ENCODE measurements at places on chromosomes 12 and 14.

GRCh38 chr14:88232771-88233170 lies 90.3 kb downstream of the KCNK10 start:
- DNase-seq, result no peak

- DNase-seq, result peak; percentile 23
Measured at GRCh38 chr14:51369814-51370213, 129.8 kb downstream of the TMX1 start.

GRCh38 chr12:42299392-42300308 lies 26.2 kb downstream of the ZCRB1 start:
- peak; percentile 80 for DNase-seq

DNA sequence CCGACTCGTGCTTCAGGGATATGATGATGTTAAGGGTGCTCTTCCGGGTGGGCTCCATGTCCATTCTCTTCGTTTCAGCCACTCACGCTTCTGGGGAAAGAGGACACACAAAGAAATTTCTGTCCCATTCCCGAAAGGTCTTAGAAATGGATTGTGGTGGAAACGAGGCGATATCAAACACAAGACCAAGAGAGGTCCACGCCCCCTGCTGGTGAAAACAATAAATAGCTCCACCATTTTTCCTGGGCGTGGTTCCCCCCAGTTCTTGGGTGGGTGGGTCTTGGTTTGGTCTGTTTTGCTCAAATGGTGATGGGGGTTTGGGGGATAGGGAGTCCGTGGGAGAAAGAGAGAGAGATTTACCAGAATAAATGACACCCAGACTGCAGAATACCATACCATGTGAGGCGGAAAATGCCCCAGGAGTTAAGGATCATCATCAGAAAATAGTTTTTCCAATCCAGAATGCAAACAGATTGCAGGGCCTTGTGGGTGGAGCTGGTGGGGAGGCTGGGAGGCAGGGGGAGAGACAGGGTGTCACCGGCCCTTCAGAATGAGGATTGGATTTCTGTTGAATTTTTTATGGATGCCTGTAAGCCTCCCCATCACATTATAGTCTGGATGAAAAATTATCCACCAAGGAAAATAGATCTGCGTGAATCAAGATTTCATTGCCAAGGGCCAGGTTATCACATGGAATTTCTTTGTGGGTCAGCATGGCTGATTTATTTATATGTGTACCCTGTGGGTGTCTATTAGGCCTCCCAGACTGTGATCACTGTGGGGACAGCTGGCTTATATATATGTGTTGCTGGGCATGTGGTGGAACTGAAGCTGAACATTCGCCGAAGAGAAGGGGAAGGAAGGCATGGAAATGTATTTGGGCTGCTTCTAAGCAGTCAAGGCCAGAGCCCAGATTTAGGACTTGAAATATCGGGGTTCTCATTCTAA lies 55.8 kb downstream of the SRRM4 start:
- peak; percentile 22 for DNase-seq

DNA sequence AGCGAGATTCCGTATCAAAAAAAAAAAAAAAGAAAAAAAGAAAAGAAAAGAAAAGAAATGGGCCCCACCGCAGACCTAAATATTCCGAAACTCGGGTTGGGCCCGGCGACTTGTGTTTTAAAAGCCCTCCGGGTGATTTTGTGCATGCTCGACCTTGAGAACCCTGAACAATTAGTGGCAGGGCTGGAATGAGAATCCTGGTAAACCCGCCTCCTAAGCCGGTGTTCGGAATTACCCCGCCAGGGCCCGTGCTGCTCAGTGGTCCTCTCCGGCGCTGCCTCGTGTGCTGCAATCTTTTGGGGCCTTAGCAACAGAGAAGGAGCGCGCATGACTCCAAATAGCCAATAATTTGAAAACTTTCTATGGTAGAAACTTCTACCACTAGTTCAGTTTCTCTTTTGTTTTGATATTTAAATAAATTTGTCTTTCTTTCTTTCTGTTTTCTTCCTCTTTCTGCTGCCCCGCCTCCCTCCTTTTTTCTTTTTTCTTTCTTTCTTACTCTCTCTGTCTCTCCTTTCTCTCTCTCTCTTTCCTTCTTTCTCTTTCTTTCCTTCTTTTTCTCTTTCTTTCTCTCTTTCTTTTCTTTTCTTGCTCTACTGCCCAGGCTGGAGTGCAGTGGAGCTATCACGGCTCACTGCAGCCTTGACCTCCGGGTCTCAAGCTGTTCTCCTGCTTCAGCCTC lies 1.5 kb upstream of the GALNT6 start:
- peak; percentile 52 for DNase-seq

- peak; percentile 13 for DNase-seq
Measured at GRCh38 chr12:4240161-4240783, 33.3 kb upstream of the CCND2 start.

DNA sequence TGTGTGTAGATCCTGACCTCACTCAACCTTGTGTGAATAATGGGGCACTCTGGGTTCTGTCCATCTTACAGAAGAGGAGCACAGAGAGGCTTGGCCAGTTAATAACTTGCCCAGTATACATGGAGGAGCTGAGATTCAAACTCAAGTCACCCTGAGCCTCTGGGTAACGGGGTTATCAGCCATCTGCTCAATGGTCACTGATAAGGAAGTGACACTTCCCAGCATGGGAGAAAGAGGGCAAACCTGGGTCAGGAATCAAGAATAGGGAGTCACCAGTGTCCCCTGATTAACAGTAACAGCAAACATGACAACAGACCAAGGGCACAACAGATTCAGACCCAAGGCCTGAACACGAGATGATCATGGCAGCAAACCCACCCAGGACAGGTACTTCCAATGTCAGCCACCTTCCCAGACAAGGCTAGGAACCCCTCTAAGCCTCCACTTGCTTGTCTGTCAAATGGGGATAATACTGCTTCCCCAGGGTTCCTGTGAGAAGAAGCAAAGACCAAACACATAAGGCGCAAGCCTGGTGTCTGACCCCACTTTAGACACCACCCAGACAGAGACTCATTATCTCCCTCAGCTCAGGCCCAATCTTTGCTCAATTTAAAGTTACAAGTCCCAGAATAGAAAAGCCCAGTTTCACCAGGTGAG lies 3.6 kb downstream of the CCDC85C start:
- no peak for DNase-seq

- no peak for DNase-seq
Measured at GRCh38 chr12:70559390-70559789, 77.8 kb downstream of the PTPRB start.

DNA sequence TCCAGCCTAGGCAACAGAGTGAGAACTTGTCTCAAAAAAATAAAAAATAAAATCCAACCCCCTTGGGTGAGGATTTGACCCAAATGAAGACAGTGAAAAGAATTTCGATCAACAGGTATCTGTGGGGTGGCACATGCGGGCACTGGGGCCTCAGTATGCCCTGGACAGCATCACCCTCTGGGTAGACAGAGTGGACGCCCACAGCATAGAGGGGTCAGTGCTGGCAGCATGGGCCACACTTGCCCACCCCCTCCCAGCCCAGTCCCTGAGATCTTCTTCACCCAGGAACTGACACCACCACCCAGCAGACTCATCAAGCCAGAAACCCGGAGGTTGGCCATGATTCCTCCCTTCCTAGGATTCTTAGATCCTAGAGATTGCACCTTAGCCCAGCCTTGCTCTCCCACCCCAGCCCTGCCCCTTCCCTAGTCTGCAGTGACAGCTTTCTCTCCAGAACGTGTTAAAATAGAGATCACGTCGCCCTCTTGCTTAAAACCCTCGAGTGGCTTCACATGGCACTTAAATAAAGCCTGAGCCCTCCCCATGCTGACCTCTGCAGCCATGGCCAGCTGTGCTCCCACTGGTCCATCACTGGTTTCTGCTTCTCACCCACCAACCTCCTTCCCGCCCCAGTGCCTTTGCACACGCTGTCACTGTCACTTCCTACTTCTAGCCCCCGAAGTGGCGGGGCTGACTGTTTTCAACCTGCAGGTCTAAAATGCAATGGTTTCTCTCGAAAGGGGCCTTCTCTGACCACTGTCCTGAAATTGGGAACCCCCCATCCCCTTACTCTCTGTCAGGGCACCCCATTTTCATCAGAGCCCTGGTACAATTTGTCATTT lies 26.2 kb upstream of the DYNC1H1 start:
- no peak for DNase-seq

GRCh38 chr14:34671716-34672115 lies 41.8 kb upstream of the SNX6 start:
- no peak for DNase-seq

DNA sequence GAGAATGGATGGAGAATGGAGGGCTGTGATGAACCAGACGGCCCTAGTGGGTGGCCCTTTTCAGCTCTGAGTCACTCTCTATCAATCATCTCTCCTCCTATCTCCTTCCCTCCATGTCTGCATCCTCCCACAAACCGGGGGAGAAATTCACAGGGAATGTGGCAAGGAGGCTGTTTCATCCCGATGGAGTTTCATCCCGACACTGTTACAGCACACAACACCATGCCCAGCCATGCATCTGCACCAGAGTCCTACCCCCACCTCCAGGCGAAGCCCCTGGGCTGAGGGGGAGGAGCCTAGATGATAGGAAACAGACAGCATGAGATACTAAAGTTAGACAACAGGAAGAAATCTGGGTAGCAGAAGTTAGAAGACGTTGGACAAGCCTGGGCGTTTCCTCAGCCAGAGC lies 20.8 kb downstream of the SLC8B1 start:
- no peak for DNase-seq

GRCh38 chr12:23954332-23954731 lies 4.9 kb upstream of the SOX5 start:
- DNase-seq, result no peak

DNA sequence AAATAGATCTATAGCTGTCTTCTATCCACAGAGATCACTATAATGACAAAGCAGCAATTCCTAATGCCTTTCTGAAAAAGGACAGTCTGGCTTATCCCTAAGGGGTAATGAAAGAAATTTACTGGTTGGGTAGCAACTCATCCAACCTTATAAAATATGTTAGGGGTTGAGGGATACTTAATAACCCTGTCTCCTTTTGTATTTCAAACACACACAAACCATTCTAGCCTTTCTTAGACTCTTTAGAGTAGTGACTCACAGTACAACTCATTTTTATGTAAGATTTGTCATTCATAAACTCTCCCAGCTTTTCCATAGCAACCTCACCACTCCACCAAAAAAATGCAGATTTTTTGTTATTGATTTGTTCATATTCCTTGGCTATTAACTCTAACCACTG lies 167.9 kb downstream of the FSCB start:
- no peak for DNase-seq

- DNase-seq, result peak; percentile 93
Measured at GRCh38 chr14:50532502-50533240, at the start of gene MAP4K5. MAP4K5 (minus strand) TSS chr14:50532569; CDS start chr14:50532049, 520 bp downstream.

DNA sequence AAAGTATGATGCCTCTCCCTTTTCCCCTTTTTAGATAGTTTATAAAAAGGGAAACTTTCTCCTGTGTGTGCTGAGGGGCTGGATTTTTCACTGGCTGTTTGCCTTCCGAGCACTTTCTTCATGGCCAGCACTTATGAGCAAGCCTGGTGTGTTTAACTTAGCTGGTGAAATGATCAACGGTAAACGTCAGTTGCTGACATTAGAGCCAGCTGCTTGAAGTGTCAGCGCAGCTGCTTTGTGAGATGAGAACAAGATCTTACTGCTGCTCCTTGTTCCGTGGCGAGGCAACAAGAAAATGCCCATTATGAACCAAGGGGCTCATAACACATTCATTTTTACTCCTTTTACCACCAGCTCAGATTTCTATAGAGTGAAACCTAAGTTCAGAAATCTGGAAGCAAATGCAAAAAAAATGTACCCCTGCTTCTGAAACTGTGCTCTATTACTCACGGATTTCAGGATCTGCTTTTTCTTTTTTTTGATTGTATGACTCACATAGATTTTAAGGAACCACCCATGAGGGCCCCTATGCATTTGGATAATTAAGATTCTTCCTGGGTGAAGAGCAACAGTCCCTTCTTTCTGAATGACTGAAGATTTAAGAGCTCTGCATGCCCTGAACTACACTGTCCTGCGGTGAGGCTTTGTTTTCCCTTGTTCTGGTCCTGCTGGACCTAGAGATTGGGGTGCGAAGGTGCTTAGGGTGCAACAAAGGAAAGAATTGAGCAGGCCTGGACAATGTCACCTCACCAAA lies 74.3 kb upstream of the CPM start:
- DNase-seq, result peak; percentile 18

- peak; percentile 52 for DNase-seq
Measured at GRCh38 chr12:93572712-93573551, 457 bp downstream of the SOCS2 start.

DNA sequence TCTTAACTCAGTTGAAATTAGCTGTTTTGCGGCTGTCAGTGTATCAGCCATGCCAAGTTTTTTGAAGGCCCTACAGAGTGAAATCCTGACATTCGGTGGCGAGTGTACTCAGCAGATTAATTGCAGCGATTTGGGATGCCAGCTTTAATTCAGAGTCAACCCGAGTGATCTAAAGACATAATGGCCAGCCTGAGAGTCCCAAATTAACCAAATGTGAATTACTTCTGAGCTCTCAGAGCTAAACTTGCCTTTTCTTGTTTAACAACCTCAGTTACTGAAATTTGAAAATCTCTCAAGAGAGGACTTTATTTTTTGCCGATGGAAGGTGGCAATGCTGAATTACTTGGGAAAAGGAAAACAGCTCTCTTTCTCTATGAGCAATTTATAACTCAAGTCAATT lies 148.5 kb downstream of the GLT1D1 start:
- no peak for DNase-seq

- no peak for DNase-seq
Measured at GRCh38 chr12:27488479-27488878, 35.5 kb upstream of the PPFIBP1 start.

GRCh38 chr14:35234012-35234805 lies 58.0 kb upstream of the PSMA6 start:
- DNase-seq, result no peak

DNA sequence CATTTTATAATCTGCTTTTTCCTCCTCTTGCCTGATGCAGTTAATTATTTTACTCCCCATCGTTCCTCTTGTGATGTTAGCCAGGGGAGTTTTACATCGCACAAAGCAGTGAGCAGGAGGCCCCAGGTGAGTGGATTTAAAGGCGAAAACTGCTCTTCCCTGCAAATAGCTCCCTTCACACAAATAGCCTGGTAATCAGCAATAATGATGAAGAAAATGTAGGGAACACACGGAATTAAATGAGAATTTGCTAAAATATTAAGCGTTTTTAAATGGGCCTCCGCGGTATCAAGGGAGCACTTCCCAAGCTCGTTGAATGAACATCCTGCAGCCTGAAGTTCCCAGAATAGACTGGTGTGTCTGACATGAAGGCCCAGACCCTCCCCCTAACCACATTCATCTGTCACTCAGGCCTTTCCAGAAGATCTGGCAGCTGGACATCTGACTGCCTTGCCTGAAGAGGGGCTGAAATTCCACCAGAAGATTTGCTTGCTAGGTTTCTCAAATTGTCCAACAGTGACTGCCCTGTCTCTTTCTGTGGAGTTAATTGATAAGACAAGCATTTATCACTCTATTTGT lies 127.2 kb downstream of the CCDC60 start:
- no peak for DNase-seq

DNA sequence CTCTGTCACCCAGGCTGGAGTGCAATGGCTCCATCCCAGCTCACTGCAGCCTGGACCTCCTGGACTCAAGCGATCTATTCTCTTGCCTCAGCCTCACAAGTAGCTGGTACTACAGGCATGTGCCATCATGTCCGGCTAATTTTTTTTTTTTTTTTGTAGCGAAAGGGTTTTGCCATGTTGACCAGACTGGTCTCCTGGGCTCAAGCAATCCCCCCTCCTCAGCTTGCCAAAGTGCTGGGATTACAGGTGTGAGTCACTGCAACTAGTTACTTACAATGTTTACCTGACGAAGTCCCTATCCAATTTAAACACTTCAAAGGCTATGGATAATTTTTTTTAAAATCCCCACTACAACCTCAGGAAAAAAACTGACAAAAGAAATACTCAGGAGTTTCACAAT lies 1.8 kb downstream of the KRR1 start:
- DNase-seq, result no peak

- DNase-seq, result no peak
Measured at GRCh38 chr14:69573205-69573830, 1.4 kb downstream of the CCDC177 start.

- DNase-seq, result no peak
Measured at GRCh38 chr14:68727315-68728047, 65.4 kb downstream of the ZFP36L1 start.

Measured in activated T-cell treated with anti-CD3 and anti-CD28 coated beads, Interleukin-2, amount 50 U/mL, for 48 hours (primary cell).